Left renal cortex interstitium (tissue), 4 donors: ENCODE measurements at places on chromosomes 11 and 22. TPM values are rescaled to one million over a fixed set of nuclear protein-coding genes. Genes with fewer than 3 reads are reported as not detected.

GRCh38 chr11:68828155-68828931, 13.4 kb downstream of the CPT1A start:
- DNase-seq = no peak

DNA sequence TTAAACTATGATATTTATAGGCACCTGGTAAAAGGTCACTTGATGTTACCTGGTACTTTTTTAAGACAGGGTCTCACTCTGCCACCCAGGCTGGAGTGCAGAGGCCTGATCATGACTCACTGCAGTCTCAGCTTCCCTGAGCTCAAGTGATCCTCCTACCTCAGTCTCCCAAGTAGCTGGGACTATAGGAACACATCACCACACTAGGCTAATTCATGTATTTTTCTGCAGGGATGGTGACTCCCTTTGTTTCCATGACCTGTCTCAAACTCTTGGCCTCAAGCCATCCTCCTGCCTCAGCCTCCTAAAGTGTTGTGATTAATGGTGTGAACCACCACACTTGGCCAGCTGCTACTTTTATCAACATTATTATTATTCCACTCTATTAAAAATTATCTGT, 47.6 kb downstream of the OR4C45 start:
- DNase-seq = no peak

- no peak for DNase-seq
Observed at GRCh38 chr22:32555581-32555980, 81.0 kb downstream of the FBXO7 start.

GRCh38 chr11:83041126-83041525, 30.6 kb downstream of the RAB30 start:
- no peak for DNase-seq

- no peak for DNase-seq
Observed at GRCh38 chr22:32692371-32692770, 109.1 kb upstream of the TIMP3 start.

DNA sequence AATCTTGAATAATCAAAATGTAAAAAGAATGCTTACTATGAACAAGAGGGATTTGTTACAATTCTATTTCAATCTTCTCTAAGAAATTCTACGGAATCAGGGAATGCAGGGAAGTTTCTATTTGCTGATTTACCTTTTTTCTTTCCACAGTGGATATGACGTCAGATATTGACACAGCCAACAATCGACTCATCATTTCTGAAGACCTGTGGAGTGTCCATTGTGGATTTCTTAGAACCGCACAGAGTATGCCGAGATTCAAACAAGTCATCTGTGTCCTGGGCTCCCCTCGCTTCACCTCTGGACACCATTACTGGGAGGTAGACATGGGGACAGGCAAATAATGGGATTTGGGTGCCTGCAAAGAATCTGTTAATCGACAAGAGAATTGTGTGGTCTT, 4.1 kb upstream of the RFPL1 start:
- DNase-seq = no peak

DNA sequence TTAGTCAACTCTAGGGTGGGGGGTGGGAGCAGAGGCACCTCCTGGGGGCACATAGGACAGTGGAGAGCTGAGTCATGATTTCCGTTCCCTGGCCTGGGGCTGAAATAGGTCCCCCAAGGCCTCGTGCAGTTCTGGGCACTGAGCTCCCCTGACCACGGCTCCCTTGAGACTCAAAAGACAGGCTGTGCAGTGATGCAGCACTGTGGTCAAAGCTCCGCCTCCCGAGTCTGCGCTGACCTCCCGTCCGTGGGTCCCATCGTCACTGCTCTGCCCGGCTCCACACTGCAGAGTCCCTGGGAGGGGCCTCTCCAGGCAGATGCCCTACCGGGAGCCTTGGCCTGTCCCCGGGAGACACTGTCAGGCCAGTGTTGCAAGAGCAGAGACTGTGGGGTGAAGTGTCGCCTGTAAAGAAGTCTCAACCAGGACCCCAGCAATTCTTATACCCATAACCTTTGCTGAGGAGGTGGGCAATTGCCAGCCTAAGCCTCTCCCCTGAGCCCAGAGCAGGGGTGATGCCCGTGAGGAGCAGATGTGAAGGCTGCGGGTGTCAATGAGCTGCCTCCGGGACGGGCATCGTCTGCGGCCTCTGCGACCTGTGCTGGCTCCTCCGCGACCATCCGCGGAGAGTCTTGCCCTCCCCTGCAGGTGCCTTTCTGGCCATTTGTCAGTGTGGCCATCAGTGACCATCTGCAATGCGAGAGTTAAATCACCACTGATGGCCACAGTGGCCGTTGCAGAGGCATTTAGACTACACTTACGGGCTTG, 877.3 kb downstream of the BRD1 start:
- no peak for DNase-seq

DNA sequence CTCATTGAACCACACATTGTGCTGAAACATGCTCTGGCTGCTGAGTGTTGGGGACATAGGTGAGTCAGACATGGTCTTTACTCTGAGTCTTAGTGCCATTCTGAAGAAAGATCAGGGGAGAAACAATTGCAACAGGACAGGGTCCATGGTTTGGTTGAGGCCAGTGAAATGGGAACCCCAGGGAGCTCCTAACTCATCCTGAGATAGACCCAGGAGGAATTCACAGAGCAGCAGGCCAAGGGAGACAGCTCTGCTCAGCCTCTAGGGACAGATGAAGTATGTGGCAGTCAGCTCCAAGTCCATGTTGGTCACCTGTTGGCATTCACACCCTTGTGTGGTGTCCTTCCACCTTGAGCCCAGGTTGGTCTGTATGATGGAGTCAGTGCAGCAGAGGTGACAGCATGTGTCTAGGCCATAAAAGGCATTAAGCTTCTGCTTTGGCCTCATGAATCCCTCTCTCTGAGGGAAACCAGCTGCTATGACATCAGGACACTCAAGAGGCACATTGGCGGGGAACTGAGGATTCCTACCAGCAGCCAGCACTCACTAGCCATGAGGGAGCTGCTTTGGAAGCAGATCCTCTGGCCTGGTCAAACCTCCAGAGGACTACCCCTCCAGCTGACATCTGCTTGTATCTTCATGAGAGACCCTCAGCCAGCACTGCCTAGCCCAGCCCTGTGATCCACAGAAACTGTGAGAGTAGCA, 50.3 kb upstream of the MYEOV start:
- DNase-seq = no peak

DNA sequence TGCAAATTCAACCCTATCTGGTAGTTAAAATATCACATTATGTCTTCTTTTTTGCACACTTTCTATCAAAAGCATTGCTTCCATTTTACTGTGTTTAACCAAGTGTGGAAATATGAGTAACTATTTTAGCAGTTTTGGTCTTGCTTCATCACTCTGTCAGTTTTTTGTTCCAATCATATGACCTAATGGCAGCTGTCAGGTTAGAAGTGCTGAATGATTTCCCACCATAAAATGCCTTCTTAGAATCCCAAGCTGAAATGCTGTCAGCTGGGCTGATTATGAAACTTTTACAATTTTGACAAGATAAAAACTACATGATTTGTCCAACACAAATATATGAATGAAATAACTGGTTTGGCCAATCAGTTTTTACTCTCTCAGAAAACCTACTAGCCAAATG, 1654.6 kb upstream of the RAG2 start:
- DNase-seq = no peak

DNA sequence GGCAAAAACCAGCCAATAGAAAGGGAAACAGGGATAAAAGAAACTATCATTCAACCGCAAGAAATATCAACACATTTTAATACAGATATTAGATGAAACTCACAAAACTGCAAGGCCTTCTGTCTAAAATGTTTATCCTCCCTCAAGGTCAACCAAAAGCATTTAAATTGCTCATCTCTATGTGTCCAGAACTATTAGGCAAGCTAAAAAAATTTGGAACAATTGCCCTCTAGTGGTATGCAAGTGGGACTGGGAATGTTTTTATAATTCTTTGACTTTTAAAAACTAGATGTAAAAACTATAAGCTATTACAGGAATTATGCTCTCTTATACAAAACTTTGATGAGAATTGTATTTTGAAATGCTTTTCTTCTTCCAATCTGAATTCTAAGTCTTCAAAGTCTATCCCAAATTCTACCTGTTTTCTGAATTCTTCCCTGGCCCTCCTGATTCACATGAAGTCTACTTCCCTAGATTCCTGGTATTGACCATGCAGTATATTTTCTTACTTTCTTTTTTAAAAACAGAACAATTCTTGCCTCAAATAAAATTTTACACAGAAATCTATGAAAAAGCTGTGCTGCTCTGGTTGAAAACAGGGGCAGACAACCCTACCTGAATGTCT, 4.9 kb downstream of the CWC15 start:
- no peak for DNase-seq

GRCh38 chr22:17638182-17638431, 450 bp upstream of the BCL2L13 start:
- no peak for DNase-seq

GRCh38 chr11:26904801-26905200, 89.1 kb upstream of the FIBIN start:
- no peak for DNase-seq

- DNase-seq = no peak
Observed at GRCh38 chr11:37372667-37373066, 774.6 kb upstream of the RAG2 start.

DNA sequence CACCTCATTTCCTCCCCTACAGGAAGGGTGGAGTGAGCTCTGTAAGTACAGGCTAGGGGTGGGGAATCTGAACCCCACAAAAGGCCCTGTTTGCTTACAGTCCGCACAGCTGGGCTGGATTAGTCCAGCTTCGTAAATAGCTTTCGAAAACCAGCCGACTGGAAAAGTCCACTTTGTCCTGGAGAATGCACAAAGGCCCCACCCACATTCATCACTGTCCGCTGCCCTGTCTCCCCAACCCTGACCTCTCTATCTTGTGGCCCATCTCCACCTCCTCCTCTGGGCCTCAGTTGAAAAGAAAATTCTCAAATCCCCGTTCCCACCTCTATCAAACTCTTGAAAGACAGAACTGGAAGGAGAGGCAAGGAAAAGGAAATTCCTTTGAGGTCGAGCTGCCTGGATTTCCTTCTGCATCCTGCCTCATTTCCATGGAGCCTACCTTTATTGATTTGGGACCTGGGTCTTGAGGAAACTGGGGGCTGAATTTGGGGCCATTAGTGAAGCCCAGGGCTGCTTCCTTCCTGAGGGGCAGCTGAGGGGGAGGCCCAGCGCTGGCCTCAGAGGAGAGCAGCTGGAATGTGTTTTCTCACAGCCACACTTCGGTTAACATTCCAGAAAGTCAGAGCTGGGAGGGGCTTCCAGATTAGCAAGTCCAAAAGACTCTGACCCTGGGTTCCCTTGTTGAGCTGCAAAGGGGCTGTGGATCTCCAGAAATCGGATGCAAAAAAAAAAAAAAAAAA, 147.6 kb downstream of the FBXO7 start:
- peak; percentile 74 for DNase-seq

DNA sequence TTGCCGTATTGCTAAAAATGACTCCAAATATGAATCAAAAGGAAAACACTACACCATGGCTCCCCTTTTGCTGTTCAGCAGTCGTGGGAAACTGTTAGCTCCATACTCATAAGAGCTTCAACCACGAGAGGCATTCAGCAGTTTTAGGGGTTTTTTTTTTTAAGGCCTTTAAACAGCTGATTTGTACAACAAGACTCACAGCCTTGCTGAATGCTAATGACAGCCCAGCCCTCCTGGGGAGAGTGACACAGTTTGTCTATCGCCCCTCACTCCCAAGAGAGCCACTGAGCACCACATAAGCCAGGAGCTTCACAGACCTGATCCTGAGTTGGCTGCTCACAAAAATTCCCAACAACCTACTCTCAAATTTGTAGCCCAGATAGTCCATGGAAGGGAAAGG, 32.4 kb downstream of the GALNT18 start:
- DNase-seq = no peak

GRCh38 chr22:48863965-48864528, 963.6 kb downstream of the BRD1 start:
- no peak for DNase-seq

DNA sequence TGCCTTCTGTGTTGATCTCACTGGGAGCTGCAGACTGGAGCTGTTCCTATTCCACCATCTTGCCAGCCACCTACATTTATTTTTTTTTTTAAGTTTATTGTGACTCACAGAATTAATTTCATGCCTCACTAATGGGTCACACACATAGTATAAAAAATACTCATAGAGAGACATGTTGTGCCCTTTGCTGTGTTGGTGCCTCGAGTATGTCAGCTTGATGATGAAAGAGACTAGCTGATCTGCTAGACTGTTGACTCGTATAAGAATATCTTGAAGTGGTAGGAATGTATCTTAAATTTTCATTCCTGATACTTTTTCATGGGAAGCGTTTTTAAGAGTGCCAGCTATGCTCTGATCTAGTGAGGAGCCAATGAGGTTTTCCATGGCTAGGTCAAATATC, 28.6 kb upstream of the AMPD3 start:
- DNase-seq = no peak

DNA sequence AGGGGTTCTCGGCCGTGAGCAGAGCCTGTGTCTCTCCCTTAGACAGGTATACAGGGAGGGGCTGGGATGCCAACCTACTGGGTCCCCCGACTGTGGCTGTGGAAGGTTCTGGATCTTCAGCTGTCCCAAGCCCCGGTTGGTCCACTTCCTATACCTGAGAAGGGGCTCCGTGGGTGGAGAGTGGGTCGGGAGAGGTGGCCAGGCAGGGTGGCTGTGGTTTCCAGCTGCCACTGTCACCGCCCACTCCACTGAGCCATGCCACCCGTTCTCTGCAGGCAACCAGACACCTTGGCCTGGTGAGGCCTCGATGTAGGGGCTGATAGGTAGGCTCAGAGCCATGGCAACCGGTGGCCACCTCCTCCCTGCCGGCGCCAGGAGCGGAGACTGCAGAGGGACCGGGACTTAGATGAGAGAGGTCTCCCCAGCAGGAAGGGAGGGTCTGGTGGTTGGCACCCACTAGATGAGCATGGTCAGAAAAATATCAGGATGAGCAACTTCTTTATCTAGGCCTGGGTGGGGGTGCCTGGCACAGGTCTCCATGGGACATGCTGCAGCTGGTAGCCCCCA, 53.8 kb downstream of the TRIOBP start:
- DNase-seq = no peak

- DNase-seq = no peak
Observed at GRCh38 chr11:92130421-92130831, 94.2 kb upstream of the FAT3 start.

GRCh38 chr11:46100670-46101069, 20.6 kb downstream of the PHF21A start:
- no peak for DNase-seq

DNA sequence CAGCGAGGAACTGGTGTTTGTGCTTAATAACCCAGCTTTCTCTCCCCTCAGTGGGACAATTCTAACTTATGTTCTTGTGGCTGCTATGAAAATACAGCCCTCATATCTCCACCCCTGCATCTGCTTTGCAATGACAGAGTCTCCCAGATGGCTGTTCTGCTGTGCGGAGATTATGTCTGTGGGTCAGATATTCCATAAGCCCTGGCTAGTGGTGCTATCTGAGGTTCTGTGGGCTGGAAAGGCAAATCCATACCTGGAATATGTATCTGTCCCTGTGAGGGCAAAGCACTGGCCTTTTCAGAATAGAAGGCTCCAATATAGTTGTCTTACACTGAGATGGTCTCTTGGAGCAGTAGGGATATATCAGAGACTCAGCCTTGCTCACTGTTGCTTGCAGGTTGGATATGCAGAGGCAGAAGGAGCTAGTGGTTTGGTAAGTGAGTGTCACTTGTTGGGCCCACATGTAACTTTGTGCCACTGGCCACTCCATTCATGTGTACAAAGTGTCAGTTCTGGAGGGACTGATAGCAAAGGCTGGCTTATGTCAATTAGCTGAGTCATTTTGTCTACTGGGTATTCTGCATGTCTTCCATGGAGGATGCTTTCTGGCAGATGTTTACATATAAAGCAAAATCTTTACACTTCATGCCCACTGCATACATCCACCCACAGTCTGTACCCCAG, 246.6 kb downstream of the FAM76B start:
- DNase-seq = no peak

Gene FAM118A
- polyA plus RNA-seq = 35.0 TPM

Gene NNMT
- polyA plus RNA-seq = 0.66 TPM

Gene IGSF9B
- polyA plus RNA-seq = 5.4 TPM

Gene APOBEC3G
- polyA plus RNA-seq = 8.5 TPM
